LoVo (cell line): ENCODE measurements at places on chromosomes 1 and 21.

- DNase-seq = no peak
Measured at GRCh38 chr1:224132901-224133300, 19.0 kb downstream of the FBXO28 start.

DNA sequence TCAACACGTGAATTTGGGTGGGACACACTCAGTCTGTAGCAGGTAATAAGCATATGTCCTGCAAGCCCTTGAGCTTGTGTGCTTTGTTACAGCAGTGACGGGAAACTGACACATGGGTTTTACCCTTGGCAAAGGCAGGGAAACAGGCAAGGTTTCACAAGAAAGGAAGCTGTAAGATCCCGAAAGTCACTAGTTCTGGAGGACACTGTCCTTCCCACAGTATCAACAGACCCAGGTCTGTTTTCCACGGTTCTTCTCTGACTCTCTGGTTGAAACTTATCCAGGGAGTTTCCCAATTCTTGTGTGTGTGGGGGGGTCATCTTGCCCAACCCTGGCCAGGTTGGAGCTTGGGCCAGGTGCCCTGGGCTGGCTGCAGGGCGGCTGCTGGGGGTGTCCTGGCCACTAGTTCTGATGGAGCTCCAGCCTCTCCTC is 29.3 kb upstream of the ZBTB21 start:
- no peak for DNase-seq

DNA sequence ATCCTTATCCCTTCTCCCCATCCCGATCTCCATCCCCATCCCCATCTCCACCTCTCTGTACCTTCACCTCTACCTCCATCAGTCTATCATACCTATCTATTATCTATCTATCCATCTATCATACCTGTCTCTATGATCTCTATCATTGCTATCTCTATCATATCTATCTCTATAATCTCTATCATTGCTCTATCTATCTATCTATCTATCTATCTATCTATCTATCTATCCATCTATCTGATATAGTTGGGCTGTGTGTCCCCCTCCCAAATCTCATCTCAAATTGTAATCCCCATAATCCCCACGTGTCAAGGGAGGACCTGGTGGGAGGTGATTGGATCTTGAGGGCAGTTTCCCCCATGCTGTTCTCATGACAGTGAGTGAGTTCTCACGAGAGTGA is 97.9 kb upstream of the PAXBP1 start:
- no peak for DNase-seq

- no peak for DNase-seq
Measured at GRCh38 chr1:231355171-231355570, 17.1 kb downstream of the SPRTN start.

DNA sequence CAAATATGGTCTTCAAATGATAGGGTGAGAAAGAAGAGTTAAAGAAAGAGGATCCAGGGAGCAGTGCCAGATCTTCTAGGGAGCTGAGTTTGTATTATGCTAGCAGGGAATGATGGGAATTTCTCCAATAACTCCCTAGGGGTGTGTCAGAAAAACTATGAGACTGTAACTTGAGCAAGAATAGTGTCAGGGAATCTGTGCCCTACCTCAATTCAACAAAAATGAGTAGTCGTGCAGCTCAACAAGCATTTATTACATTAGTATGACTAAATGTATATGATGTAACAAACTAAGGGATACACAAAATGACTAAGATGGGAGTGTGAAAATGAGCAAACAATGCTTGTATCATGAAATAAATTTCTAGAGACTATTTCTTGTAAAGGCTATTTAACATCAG is 24.2 kb downstream of the SPAG17 start:
- DNase-seq = no peak

DNA sequence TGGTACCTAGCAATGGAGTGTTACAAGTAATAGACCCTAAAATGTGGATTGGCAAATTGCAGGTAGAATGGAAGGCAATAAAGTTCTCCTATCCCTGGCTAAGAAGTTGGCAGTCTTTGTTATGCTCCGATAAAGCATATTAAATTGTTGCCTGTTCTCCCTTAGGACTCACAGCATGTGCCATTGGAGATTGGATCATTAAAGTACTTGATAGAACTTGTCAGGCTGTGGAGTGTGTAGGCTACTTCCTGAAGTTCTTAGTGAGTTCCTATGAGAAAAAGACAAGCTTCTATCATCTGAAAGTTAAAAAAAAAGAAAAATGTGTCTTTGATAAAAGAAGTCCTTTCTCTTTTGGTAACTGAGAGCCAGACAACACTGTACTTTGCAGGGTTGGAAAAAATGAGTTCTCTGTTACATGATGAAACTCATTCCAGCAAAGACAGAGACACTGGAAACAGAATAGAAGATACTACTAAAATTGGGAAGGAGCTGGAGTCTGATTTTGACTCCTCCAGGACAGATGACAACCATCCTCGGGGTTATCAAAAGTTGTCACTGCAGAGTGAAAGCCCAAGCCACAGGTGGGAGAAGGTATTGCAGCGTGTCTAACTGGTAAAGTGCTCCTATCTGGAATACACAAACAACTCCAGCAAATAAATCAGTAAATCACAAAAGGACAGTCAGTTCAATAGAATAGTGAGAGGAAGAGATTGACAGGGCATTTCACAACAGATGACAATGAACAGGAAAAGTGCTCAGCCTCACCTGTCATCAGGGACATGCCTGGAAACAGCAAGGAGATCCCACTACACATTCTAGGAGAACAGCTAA is 87.5 kb upstream of the WDR26 start:
- DNase-seq = no peak

DNA sequence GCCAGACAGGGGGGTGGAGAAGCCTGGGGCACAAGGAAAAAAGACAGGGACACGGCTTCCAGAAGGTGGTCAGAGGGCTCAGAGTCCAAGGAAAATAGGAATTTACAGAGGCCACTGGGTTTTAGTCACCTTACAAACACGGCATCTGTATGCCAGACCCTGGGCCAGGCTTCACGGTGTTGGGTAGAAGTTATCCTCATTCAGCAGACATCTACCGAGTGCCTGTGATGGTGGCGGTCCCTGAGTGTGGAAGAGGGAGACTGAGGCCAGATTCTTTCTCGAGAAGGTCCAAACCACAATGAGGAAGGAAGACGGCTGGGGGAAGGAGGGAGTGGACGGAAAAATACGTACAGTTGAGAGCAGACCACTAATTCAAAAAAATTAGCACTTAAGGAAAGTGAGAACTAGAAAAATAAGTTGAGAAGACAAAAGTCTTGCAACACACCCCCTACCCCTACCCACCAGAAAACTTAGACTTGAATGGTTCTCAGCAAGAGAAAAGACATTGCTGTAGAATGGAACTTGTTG is 864 bp upstream of the BTG2 start:
- no peak for DNase-seq

- no peak for DNase-seq
Measured at GRCh38 chr1:41381692-41382479, 20.7 kb downstream of the FOXO6 start.

DNA sequence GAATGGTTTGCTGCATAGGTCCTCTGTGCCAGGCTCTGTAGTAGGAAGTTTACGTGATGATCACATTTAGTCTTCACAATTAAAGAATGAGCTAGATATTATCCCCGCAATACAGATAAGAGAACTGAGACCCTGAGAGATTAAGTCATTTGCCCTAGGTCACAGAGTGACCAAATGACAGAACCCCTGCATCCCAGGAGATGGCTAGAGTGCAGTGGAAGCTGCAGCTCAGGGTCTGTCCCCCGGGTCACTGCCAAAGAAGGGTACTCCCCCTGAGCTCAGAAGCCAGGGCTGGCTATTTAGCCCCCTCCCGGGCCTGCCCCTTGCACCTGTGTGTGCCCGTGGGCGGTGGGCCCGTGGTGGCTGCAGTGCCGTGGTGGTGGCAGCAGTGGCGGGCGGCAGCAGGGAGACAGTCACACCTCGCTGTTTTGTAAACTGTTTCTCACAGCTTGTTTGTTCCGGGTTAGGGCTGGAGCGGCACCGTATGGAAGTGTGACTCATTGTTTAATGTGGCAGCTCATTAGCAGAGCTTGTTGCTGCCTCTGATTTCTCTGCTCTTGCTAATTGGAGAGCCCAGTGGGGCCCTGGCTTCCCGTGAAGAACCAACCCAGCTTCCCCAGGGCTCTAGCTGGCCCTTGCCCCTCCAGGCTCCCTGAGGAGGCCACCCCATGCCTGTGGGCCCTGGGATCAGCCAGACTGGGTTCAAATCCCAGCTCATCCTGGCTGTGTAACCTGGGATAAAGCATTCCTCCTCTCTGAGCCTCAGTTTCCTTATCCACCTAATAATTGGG is 19.3 kb upstream of the FOXO6 start:
- peak; percentile 72 for DNase-seq

DNA sequence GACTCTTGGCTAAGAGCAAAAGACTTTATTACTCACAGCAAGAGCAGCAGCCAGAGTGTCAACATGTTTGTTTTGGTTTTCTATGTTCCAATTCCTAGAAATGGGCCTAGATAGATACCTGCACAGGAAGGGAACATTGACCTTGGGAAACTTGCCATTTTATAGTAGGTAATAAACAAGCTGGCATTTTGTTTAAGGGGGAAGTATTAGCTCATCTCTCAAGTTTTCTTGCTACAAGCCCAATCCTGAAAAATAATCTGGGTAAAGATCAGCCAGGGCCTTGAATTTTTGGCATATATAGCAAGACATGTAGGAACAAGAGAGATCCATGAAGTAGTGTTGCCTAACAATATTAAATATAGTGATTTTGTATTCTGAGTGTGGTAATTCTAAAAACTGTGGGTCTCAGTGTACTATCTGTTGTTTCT is 51.4 kb upstream of the RGL1 start:
- DNase-seq = no peak
